ENCODE measurements at places on chromosomes 3 and 15. TPM values are rescaled to one million over a fixed set of nuclear protein-coding genes. Genes with fewer than 3 reads are reported as not detected.

DNA sequence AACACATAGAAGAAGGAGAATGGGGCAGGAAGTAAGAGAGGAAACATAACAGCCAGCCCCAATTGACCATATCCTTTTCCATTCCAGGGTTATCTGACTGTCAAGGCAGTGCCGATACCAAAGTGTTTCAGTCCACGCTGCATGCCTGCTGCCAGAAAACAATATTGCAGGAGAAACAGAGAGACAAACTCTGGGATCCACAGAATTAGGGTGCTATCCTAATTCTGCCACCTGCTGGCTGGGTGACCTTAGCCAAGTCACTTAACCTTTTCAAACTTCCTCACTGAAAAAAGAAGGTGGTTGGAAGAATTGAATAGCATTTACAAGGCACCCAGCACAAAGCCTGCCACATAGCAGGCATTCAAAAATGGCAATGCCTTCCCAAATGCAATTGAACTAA is 32.0 kb downstream of the GLB1 start:
- DNase-seq = no peak

GRCh38 chr3:137693791-137694190 is 70.3 kb upstream of the SOX14 start:
- no peak for DNase-seq

DNA sequence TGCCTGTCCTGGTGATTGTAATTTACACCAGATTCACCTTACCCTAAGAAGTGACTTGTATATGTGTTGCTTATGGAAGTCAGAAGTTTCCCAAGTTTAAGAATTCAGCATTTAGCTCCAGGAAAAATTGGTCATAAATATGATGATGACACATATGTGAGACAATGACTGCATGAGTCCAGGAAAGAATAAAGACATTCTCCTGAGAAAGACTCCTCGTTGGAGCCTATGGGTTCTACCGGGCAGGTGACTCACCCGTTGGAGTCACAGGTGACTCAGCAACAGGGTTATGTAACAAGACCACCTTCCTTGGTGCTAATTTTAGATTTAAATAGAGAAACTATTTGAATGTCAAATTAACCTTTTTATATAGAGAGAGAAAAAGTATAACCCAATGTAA is 662.4 kb downstream of the FHIT start:
- DNase-seq = no peak

- no peak for DNase-seq
Observed at GRCh38 chr3:166810741-166811445, 569.2 kb downstream of the ZBBX start.

- no peak for DNase-seq
Observed at GRCh38 chr15:68765602-68766368, 54.9 kb downstream of the ANP32A start.

DNA sequence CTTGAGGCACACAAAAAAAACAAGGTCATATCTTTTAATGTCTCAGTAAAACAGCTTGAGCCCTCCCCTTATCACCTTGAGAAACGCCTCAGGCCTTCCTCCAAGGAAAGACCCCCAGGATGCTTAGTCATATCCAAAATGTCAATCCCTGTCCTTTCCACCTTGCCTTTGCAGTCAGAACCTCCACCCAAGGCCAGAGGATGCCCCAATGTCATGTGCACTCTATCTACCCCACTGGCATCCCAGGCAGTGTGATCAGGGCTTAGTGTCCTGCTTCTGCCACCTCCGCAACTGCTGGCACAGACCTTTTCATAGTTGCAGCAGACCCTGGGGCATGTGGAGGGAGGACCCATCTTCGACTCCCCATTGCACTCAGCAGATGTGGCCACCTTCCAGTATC is 268.0 kb upstream of the LRRFIP2 start:
- no peak for DNase-seq

Gene KLF15
- total RNA-seq = 2.8 TPM

Gene SLC15A2
- 10.0 TPM for total RNA-seq

Data from occipital lobe (tissue), 3 donors.